ELF-1 (cell line): ENCODE measurements at places on chromosomes 7 and 10.

- DNase-seq, result no peak
Measured at GRCh38 chr10:62059217-62059920, 157.9 kb downstream of the ARID5B start.

- DNase-seq, result no peak
Measured at GRCh38 chr10:74681917-74682627, 144.3 kb upstream of the KAT6B start.

GRCh38 chr7:155893176-155893575, 80.9 kb upstream of the SHH start:
- no peak for DNase-seq

DNA sequence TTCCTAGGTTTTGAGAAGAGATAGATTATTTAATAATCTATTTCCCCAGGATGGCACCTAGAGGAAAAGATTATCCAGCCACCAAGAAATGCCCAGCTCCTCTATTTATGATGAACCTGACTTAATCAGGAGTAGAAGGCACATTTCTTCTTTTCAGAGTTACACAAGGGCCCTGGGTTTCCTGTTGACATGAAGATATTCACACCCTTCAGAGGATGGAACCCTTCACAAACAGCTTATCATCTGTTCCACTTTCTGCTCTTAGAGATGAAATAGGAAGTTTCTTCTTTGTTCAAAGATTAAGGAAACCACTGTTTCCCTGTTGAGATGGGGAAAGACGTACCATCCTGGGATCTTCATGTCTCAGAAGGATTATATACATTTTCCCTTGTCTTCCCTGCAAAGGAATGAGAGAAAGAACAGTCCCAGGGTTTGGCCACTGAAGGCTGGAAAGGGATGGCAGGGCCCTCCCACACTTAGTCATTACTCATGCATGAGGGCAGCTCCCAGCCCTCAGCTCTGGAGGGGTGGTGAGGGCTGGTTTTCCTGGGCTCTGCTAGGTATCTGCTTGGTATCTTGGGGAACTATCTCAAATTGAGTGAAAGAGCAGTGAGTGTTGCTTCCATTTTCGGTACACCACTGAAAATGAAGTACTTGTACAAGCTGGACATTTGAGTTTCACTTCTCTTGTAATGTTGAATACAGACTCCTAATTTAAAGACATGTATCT, 64.0 kb downstream of the MTPAP start:
- peak; percentile 45 for DNase-seq

GRCh38 chr7:108347616-108348015, 108.6 kb downstream of the NRCAM start:
- DNase-seq, result peak; percentile 66

GRCh38 chr10:106917452-106918055, 247.0 kb downstream of the SORCS1 start:
- DNase-seq, result no peak

GRCh38 chr10:88288320-88289059, 294.6 kb downstream of the RNLS start:
- no peak for DNase-seq

GRCh38 chr7:149133028-149133710, 7.0 kb upstream of the ZNF425 start:
- DNase-seq, result no peak

GRCh38 chr10:88390041-88390440, 193.1 kb downstream of the RNLS start:
- DNase-seq, result no peak

DNA sequence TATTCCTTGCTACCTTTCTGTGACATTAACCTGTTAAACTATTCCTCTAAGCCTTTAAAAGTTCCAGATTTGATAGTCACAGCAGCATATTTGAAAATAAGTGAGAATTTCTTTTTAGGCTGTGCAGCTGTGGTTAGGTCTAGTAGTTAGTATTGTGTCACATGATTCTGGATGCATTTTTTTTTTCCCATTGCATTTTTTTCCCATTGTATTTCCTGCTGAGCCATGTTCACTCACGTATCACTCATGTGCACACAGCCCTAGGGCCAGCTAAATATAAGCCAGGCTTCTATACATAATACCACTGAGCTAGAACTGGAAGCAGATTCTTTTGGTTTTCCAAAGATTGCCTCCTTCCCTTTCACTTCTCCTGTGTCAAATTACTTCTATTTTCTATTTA, 37.4 kb downstream of the DNAJC9 start:
- no peak for DNase-seq

DNA sequence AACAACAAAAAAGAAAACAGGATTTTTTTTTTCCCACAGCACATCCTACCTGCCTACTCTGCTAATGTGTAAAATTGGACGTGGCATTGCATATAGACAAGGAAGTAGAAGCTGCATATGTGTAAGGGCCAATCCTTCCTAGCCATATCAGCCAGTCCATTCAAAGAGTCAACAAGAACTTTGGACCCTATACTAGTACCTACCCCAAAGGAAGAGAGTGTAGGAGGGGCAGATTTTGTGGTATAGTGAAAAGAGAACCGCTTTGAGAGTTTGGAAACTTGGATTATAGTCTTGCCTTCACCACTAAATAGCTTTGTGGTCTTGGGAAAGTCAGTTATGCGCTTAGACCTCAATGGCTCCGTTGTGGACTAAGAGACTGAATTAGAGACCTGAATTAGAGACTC, 12.1 kb upstream of the MCU start:
- DNase-seq, result no peak

DNA sequence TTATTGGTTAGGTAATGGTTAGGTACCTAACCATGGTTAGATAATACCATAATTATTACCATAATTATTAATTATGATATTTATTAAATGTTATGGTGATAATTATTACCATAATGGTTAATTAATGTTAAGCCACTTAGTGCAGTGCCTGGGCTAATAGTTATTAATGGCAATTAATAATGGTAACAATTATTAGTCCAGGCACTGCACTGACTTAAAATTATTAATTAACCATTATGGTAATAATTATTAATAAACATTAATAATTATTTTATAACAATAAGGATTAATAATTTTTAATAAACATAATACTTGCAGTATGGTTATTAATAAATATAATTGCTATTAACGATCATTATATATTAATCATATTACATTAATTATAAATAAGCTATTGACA, 604.0 kb downstream of the CALN1 start:
- no peak for DNase-seq

- DNase-seq, result no peak
Measured at GRCh38 chr7:33698692-33699128, 206.6 kb upstream of the BMPER start.

GRCh38 chr10:111973306-111973705, 210.3 kb downstream of the GPAM start:
- DNase-seq, result no peak

DNA sequence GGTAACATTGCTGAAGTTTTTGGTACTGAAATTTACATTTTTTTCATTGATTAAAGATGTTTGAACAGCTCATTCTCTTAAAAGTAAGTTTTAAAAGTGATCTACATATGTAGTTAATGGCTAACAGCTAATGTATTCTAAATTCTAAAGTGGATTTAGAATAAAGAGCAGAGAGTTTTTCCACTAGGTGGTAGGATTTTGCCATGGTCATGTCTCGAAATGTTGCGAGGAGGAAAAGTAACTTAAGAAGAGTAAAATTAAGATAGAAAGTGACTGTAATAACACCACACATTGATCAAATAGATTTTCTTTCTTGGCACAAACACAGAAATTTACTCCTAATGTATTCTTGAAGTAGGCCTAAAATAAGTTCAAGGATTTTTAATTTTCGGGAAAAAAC, 19.8 kb downstream of the LSMEM1 start:
- no peak for DNase-seq

DNA sequence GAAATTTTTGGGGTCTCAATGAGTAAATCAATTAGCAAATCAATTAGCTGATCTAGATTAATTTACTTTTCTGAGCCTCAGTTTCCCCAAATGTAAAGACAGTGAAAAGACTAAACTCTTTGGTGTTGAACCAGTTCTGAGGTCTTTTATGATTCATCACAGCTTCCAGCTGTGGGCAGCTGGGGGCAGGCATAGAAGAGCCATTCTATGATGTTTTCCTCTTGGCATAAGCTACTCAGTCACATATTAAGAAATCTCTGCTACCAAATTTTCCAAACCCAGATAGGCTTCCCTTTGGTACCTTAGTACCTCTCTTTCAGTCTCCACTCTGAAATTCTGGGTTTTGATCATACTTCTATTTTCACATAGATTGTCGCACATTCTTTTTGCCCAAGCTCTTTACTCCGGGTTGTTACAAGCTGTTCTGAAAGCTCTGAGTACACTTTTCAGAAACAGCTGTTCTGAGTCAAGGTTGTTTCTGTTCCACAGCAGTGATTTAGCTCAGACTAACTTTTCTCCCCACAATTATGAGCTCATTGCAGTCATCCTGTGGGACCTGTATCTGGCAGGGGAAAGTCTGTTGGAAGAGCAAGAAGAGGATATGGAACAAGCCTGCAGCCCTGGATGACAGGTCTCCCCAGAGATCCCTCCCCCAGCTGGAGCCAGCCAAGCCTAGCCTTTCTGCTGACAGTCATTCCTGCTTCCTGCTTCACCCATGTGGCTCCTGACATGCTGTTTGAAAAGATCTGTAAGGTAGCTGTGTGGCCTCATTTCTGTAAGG, 599.6 kb upstream of the GHITM start:
- DNase-seq, result peak; percentile 21

GRCh38 chr10:118471863-118472262, 123.6 kb downstream of the PRLHR start:
- no peak for DNase-seq

DNA sequence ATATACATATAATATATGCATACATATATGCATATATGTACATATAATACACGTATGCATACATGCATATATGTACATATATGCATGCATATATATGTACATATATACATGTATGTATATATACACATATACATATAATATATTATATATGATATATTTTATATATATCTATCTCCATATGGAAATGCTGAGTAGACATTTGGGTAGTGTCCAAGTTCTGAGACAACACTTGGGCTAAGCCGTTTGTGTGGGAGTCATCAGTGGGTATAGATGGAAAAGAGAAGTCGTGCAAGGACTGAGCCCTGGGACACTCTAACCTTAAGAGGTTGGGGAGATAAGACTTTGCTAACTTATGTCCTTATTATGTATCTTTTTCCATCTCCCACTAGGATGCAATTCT, 165.2 kb upstream of the PODXL start:
- no peak for DNase-seq

DNA sequence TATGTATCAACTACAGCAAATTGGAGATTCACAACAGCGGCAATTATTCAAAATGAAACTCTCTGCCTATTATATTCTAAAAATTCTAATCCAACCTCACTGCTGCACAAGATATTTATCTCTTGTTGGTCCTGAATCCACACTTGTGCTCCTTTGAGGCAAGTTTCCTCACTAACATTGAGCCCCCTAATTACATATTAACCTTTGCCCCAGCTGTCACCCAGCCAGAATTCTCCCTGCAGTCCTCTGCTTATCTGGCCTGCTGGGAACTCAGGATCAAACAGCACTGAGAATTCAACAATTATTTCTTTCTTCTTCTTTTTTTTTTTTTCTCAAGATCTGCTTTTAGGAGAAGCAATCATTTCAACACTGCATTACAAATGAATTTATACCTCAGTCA, 21.5 kb upstream of the PLAC9 start:
- DNase-seq, result no peak

GRCh38 chr7:127620406-127621233, 2.7 kb upstream of the PAX4 start:
- peak; percentile 68 for DNase-seq

DNA sequence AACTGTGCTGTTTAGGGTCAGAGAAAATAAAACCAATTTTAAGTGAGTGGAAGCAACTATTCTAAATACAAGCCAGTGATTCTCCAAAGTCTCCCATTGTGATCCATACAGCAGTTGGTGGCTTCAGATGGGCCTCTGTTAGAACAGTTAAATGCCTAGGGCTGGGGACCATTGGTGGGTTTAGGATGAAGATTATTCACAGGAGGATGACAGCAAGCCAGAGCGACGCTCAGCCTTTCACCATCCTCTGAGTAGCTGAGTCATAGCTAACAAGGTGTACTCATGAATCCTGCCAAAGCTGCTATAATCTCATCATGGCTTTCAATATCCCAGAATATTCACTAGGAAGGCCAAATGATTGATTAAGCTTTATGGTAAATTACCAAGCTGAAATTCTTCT, 39.6 kb downstream of the STARD3NL start:
- DNase-seq, result no peak

- DNase-seq, result peak; percentile 41
Measured at GRCh38 chr10:90222939-90223338, 521.5 kb downstream of the KIF20B start.

- no peak for DNase-seq
Measured at GRCh38 chr7:3041986-3042675, 1.5 kb downstream of the CARD11 start.

GRCh38 chr7:3301831-3302618, 973 bp downstream of the SDK1 start:
- peak; percentile 32 for DNase-seq

DNA sequence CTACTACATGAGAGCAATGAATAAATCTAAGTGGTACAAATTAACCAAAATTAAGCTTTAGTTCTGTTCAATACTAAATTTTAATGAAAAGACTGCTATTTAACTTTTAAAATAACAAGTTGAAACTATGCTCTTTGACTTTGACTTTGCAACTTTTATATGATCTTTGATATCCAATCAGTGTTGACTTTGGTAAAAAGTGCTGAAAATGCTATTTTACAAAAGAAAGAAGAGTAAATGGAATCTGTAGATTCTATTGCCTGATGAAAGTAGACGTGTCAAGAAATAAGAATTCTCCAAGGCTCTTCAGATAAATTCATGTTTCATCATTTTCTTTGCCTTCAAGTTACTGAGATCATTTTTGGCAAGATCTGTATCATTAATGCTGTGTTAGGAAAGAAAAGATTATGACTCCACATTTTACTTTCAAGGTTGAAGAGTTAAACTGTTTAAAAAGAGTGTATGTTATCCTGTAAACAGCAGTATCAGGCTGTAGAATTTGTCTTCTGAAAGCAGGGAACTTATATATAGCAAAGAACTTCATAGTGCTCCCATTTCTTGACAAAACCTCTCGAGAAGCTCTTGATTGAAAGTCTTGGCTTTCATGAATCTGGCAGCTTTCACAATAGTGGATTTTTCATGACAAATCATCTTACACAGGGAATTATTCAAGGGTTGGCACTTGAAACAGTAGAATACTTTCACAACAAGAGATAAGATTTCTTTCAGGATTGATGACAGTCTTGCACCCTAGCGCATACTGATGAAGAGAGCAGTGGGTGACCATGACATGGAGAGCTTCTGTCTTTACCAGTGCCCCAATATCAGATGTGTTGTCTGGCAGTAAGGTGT, 72.1 kb downstream of the PTEN start:
- no peak for DNase-seq
